Ureter (tissue), 1 donor: ENCODE measurements at places on chromosomes 5 and 9. TPM values are rescaled to one million over a fixed set of nuclear protein-coding genes. Genes with fewer than 3 reads are reported as not detected.

DNA sequence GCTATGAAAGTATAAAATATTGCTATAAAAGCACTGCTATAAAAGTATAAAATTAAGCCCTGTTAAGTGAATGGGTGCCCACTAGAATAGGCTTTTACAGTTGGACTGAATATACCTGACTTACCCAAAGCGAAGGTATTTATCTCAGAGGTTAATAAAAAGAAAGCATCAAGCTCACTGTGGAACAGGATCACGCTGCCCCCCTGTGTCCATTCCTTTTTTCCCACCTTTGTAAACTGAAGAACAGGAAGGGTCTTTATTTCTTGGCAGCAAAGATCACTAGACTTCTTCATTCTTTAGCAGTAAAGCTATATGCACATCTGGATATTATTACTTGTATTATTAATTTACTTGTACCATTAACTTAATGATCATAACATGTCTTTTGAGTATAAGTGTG is 22.1 kb upstream of the PLPP6 start:
- DNase-seq, result no peak

Gene MEGF9
- total RNA-seq, result 22.3 TPM

Gene OR2K2
- total RNA-seq, result not detected

GRCh38 chr9:108049026-108049607 is 559.5 kb upstream of the KLF4 start:
- DNase-seq, result no peak

GRCh38 chr5:124090115-124090514 is 578.1 kb downstream of the CSNK1G3 start:
- no peak for DNase-seq

DNA sequence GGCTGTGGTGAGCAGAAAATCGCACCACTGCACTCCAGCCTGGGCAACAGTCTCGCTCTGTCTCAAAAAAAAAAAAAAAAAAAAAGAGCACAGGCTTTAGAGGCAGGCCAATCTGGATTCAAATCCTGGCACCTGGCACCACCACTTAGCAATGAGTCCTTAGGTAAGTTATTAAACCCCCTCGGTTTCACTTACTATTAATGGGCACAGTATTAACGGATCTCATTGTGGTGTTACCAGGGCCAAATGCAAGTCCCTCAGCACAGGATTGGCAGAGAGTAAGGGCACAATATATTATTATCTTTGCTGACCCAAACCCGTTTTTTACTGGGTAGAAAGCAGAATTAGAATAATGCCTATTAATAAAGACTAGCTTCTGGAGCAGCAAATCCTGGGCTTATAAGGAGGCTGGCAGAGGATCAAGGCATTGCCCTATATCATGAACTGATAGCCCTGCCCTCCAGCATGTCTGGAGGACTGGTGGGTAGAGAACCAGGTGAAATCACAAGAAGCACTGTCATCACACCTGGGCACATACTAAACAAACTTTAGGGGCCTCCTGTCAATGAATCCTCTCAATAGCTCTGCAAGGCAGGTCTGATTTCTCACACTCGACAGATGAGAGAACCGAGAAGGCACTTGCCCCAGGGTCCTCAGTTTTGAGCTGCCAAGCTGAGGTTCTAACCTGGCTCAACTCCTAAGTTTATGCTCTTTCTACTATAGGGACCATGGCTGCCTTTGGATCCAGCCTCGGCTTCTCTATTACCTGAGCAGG is 17.7 kb downstream of the PCDHGC5 start:
- no peak for DNase-seq

Gene COL5A1
- total RNA-seq, result 64.7 TPM

Gene FCN1
- total RNA-seq, result 3.1 TPM

Gene C5orf52
- total RNA-seq, result not detected

Gene GFI1B
- not detected for total RNA-seq

Gene FNIP1
- total RNA-seq, result 34.4 TPM

DNA sequence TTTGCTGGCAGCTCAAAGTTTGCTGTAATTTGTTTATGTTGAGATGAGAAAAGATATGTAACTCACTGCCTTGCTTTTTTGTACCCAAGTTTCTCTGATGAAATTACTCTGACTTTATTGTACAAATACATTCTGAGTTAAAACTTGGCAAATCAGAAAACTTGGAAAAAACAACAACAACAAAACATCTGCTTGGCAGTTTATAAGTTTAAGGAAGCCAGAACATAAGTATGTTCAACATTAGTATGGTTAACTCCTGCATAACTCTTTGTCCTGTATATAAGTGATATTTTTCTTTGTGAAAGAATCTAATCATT is 233.1 kb downstream of the MAST4 start:
- no peak for DNase-seq

GRCh38 chr5:33939556-33940262 is 3.5 kb downstream of the RXFP3 start:
- DNase-seq, result no peak

- no peak for DNase-seq
These were observed 96.6 kb downstream of the DAB2IP start for GRCh38 chr9:121748074-121748473.

DNA sequence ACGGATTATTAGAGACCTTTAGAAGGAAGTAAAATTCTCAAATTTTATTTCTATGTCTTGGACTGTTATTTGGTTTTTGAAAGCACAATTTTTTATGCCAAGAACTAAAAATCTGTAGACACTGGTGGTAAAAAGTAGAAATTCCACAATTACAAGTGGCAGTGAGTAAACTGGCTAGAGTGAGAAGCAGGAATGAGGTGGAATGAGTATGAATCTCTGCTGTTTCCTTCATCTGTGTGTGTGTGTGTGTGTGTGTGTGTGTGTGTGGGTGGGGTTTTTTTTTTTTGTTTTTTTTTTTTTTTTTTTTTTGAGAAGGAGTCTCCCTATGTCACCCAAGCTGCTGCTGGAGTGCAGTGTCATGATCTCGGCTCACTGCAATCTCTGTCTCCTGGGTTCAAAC is 94.2 kb downstream of the TLE4 start:
- DNase-seq, result no peak

Gene TRIM36
- 0.62 TPM for total RNA-seq

GRCh38 chr5:56270058-56270457 is 36.9 kb upstream of the ANKRD55 start:
- DNase-seq, result no peak

DNA sequence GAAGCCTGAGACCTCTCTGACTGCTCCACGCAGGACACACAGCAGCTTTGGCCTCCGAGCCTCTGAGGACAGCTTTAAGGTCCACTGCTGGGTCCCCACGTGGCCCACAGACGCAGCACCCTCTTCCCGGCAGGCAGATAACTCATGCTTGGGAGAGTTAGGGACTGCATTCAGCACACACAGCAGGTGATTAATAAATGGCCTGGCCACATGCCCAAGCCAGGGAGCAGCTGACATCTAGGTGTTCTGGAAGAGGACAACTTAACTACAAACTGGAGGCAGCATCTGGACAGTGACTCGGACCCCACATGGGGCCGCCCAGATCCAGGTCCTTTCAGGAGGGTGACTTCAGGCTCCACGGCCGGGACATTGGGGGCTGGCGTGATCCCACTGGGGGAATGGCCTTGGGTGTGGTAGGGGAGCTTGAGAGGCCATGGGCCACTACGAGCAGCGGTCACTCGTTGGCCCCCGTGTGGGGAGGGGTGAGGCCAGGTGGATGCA is 11.3 kb downstream of the NINJ1 start:
- peak; percentile 42 for DNase-seq

Gene ADAMTS13
- 3.5 TPM for total RNA-seq

- peak; percentile 42 for DNase-seq
These were observed 13.5 kb upstream of the BARX1 start for GRCh38 chr9:93968451-93969327.

- no peak for DNase-seq
These were observed 34.9 kb downstream of the MTMR12 start for GRCh38 chr5:32277798-32278197.

Gene NRARP
- total RNA-seq, result 7.1 TPM

- no peak for DNase-seq
These were observed 267.4 kb downstream of the GAS1 start for GRCh38 chr9:86679909-86680308.

DNA sequence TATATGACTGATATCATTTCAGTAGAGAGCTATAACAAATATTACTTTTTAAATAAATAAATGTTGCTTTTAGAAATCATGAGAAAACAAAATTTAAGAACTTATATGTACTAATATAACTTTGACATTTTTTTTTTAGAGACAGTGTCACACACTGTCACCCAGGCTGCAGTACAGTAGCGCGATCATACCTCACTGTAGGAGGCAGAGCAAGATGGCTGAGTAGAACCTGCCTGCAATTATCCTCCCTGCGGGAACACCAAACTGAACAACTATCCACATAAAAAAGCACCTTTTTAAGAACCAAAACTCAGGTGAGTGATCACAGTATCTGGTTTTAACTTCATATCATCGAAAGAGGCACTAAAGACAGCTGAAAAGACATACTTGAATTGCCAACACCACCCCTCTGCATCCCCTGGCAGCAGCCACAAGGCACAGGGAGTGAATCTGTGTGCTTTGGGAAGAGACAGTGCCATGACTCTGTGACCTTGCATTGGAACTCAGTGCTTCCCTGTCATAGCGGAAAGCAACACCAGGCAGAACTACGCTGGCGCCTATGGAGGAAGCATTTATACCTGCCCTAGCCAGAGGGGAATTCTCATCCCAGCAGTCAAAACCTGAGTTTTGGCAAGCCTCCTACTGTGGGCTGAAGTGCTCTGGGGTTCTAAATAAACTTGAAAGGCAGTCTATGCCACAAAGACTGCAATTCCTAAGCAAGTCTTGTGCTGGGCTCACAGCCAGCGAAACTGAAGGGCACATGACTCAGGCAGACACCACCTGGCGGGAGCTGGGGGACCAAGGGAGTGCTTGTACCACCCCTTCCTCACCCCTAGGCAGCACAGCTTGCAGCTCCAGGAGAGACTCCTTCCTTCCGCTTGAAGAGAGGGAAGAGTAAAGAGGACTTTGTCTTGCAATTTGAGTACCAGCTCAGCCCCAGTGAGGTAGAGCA is 142.7 kb downstream of the FBXL17 start:
- DNase-seq, result no peak

DNA sequence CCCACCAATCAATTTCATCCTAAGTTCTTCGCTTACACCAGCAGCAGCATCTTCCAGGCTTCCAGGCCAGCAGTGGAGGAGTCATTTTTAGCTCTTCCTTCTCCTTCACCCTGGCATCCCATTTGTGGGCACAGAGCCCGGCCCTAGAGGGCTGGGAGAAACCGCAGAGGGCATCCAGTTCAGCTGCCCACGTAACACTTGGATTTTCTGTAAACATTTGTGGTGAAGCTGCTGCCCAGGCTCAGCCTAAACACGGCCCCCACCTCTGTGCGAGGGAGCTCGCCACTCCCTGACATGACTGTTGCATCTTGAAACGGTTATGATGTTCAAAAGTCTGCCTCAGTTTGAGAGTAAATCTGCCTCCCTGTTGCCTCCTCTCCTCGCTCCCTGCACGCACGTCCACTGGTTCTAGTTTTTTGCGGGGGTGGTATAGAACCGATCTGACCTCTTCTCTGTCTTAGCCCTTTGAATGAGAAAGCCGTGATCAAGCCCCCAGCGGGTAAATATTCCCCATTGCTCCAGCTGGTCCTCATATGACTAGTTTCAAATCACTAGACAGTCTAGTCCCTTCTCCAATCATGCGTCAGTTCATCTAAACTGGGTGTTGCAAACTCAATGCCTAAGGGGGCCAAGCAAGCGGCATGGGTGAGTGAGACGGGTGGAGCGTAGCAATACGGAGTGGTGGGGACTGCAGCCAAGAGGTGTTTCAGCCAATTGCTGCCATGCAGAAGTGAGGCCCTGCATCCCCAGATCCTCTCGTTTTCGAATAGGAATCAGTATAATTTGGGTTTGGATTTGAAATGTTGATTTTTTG is 34.9 kb upstream of the N4BP3 start:
- DNase-seq, result no peak

GRCh38 chr5:72383280-72383679 is 63.1 kb downstream of the PTCD2 start:
- DNase-seq, result no peak

Gene PTGES
- total RNA-seq, result 67.9 TPM

DNA sequence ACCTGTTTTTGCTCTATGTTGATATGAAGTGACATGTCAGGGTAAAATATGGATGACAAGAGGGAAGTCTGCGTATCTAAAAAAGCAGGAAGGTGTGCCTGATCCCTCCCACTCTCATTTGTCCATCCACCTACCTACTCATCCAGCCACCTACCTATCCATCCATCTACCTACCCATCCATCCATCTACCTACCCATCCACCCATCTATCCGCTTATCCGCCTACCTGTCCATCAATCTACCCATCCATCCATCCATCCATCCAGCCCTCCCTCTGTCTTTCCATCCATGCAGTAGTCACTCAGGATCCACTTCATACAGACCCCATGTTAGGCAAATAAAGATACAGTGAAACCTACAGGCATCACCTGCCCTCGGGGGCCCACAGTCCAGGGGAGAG is 32.4 kb downstream of the LMX1B start:
- no peak for DNase-seq

- DNase-seq, result peak; percentile 54
These were observed 55.9 kb upstream of the BARX1 start for GRCh38 chr9:94010980-94011533.
